Stimulated activated CD8-positive, alpha-beta memory T cell treated with anti-CD3 and anti-CD28 coated beads, Interleukin-4, amount 100 ng/mL, for 48 hours (primary cell): ENCODE measurements at places on chromosomes 6 and 20.
A peak's percentile ranks its signal among the peaks of the same experiment; 100 is the strongest.

- DNase-seq = no peak
These were observed 26.3 kb upstream of the APMAP start for GRCh38 chr20:25018841-25019240.

- no peak for DNase-seq
These were observed 489.5 kb downstream of the KIF16B start for GRCh38 chr20:16083639-16084280.

- DNase-seq = no peak
These were observed 50.7 kb downstream of the BMP2 start for GRCh38 chr20:6818033-6818808.

GRCh38 chr20:63090682-63091571 is 84.2 kb upstream of the BHLHE23 start:
- DNase-seq = no peak

GRCh38 chr6:23180504-23181293 is 611.3 kb downstream of the HDGFL1 start:
- DNase-seq = no peak

DNA sequence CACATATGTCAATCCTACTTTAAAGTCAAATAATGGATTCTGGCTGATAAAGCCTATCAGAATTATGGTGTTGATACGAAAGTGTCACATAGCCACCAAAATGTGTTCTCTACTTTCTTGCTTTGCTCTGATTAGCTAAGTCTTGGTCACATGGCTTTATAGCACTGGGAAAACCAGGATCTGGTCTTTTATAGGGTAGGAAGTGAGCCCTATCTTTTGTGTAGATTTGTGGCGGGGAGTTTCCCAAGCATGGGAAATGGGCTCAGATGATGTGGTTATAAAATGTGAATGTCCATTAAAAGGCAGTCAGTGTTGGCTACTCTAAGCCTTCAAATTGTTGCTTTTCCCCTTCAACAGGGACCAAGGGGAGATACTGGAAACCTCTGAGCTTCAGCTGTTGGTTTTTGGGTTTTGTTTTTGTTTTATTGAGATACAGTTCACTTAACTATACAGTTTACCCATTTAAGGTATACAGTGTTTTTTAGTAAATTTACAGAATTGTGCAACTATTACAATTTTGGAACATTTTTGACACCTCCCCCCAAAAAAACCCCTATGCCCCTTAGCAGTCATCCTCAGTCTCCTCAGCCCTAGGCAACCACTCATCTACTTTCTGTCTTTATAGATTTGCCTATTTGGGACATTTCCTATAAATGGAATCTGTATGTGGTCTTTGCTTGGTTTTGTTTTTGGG is 12.2 kb downstream of the RRP36 start:
- DNase-seq = no peak

- DNase-seq = no peak
These were observed 123.1 kb downstream of the MRPL14 start for GRCh38 chr6:44004136-44004535.

- no peak for DNase-seq
These were observed 28.1 kb downstream of the RNF24 start for GRCh38 chr20:3987296-3987695.

DNA sequence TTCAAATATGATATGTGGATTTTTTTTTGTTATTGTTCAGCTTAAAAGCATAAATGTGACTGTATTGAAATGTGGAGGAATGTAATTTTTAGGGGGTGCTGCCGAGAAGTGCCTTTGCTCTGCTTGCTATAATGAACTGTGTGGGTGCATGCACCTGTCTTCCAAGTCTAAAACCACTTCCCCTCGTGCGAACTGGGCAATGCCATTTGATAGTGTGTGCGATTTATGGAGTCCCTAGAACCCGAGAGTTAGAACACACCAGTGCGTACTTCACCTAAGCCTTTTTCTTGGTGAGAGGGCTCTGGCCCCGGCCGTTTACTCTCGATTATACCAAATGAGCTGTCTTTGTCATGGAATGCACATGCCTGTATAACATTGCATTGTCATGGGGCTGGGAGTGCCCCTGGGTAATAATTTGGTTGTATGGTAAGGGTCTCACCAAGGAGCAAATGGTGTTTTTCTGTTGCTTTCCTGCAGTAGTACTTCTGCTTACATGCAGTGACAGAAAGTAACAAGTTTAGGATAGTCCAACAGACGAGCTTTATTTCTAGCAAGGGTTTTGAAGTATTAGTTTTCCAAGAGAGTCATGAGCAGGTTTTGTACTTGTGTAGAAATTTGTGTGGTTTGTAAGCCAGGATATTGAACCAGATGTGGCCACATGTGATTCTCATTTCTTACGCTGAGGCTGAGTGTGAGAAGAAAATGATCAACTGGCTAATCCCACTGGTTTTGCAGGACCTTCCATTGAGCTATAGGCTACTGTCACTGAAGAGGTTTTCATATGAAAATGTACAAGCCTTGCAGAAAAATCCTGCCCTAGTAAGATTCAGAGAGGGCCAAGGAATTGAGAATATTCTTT is 172.4 kb downstream of the DTNBP1 start:
- no peak for DNase-seq

GRCh38 chr6:63975699-63976098 is 340.1 kb downstream of the PHF3 start:
- no peak for DNase-seq

- DNase-seq = no peak
These were observed 58.3 kb downstream of the COL12A1 start for GRCh38 chr6:75147512-75147911.

- DNase-seq = peak; percentile 20
These were observed 5.6 kb upstream of the STX16 start for GRCh38 chr20:58645412-58645968.

- DNase-seq = no peak
These were observed 103.1 kb downstream of the TCP11 start for GRCh38 chr6:35038076-35038475.

GRCh38 chr6:79157961-79158644 is 76.4 kb downstream of the HMGN3 start:
- no peak for DNase-seq

DNA sequence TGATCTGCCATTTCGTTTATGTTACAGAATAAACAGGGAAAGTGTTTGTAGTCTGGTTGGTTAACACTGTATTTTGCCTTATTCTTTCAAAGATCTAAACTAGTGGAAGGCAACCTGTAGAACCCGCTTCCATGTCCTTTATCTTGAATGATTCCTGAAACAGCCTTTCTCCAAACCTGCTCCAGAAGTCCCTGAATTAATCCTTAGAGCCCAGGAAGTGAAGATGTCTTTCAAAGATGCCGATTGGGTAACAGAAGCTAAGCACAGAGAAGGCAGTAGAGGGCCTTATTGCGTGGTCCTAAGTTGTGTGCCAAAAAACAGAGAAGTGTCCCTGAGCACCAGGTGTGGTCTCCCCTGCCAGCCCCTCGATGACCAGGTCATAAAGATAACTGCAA is 19.2 kb upstream of the ZSCAN16 start:
- no peak for DNase-seq

GRCh38 chr6:79201143-79201542 is 33.3 kb downstream of the HMGN3 start:
- no peak for DNase-seq

GRCh38 chr6:155126727-155127439 is 131.8 kb downstream of the TIAM2 start:
- DNase-seq = peak; percentile 79

- DNase-seq = no peak
These were observed 100.5 kb upstream of the QKI start for GRCh38 chr6:163313981-163314380.

GRCh38 chr6:134529921-134530320 is 212.0 kb upstream of the SGK1 start:
- DNase-seq = no peak

GRCh38 chr6:56693246-56693607 is 50.5 kb upstream of the DST start:
- DNase-seq = no peak

GRCh38 chr20:48471176-48471575 is 356.6 kb downstream of the PREX1 start:
- no peak for DNase-seq

DNA sequence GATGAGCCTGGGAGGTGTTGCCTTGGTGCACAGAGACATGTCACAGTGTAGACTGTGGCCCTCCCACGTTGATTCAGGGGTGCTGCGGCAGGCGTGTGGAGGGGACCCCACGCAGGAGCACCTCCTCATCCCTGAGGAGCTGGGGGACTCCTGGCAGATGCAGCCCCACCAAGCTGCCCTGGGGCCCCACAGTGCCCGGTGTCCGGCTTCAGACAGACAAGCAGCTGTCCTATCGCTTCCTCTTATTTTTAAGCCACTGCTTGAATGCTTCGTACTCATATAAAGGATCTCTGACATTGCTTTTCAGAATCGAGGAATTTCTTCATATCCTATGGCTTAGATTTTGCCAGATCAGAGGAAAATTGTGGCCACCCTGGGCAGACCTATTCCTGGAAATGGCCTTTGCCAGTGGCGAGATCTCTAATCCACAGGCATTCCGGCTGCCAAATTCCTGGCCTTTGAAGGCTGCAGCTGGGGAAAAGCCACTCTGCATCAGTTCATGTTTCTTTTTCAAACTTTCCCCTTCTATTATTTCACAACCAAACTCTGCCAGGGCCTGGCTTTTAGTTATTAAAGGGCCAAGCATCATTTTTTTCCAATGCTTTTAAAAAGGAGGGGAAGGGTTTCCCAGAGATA is 337.0 kb downstream of the THBS2 start:
- no peak for DNase-seq

DNA sequence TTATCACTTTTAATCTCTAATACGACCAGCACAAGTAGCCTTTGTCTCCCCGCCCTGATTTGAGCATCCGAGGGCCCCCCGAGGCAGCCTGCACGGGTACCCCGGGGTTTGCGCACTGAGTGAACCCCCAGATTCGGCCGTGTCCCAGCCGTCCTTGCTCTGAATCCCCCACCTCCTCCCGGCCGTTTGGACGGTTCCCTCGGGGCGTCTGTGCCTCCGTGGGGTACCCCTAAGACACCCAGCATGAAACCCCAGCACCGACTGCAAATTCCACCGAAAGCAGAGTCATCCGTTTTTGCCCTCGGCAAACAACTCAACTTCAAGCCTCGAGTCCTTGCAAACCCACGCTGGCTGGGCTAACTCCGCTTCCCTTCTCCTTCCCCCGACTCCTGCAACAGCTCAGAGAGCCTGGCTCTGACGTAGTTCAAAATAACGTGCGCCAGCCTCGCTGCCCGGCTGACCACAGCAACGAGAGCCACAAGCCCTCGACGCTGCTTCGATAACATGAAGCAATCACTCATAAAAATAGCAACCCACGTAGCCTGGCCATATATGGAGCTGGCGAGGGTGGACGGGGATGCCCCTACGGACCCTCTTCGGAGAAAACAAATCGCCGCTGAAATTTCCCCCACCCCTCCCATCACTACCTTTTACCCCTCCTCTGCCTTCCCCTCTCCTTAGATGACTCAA is 764 bp upstream of the SNAP25 start:
- peak; percentile 56 for DNase-seq

- DNase-seq = no peak
These were observed 80.1 kb downstream of the UTRN start for GRCh38 chr6:144365271-144365670.

DNA sequence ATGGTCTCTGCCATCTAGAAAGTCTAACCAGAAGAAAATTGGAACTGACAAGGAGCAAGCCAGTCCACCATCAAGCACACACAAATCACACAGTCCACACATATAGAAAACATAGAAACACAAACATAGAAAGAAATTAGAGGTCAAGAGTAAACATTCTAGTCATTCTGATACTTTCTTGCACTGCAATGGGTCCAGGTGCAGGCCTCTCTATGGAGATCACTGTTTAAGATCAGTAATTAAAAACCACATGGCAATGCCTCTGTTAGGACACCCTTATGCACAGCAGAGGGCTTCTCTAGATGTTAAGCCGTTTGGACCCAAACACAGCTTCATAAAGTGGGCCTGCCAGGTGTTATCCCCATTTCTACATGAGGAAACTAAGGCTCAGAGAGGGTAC is 42.8 kb upstream of the SLC22A23 start:
- DNase-seq = no peak

DNA sequence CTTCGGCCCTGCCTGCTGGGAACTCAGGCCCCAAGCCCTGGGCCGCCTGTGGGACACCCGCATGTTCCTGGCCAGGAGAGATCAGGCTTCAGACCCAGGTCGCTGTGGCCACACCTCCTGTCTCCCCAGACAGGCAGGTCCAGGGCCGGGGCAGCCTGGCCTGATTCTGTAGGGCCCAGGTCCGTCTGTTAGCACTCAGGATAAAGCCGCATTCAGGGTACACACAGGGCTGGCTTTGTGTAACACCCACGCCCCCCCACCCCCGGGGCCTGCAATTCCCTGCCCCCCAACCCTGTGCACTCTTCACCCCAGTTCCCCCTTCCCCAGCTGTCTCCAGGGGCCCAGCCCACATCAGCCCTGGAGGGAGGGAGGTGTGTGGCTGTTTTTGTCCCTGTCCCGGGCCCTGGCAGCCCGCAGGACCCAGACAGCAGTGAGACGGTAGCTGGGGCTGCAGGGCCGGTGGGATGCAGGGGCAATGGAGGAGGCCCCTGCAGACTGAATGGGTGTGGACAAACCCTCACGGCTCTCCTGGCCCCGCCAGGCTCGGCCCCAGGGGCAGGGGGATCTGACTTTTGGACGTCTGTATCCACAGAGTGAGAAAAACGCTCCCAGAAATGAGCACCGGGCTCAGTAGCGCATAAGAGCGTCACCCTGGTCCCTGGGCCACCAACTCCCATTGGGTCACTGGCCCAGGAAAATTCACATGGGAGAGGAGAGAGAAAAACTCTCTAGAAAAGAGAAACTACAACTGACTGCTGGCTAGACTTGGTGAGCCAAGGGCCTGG is 42.4 kb upstream of the ZBP1 start:
- no peak for DNase-seq
